ENCODE measurements at places on chromosomes 2 and 18.
A peak's percentile ranks its signal among the peaks of the same experiment; 100 is the strongest.

- DNase-seq, result no peak
These were observed 33.7 kb upstream of the KYNU start for GRCh38 chr2:142843731-142844130.

GRCh38 chr2:12430407-12431133 lies 286.2 kb upstream of the TRIB2 start:
- peak; percentile 52 for DNase-seq

- no peak for DNase-seq
These were observed 73.1 kb upstream of the NXPH2 start for GRCh38 chr2:138853296-138853695.

GRCh38 chr2:46923041-46923528 lies 7.5 kb upstream of the MCFD2 start:
- no peak for DNase-seq

DNA sequence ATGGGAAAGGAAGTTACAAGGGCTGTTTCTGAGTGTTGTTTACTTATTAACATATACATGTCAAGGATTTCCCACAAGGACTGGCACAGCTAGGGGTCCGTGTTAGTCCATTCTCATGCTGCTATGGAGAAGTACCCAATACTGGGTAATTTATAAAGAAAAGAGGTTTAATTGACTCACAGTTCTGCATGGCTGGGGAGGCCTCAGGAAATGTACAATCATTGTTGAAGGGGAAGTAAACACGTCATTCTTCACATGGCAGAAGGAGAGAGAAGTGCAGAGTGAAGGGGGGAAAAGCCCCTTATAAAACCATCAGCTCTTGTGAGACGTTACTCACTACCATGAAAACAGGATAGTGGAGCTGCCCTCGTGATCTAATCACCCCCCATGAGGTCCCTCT lies 128.9 kb upstream of the CELF4 start:
- no peak for DNase-seq

DNA sequence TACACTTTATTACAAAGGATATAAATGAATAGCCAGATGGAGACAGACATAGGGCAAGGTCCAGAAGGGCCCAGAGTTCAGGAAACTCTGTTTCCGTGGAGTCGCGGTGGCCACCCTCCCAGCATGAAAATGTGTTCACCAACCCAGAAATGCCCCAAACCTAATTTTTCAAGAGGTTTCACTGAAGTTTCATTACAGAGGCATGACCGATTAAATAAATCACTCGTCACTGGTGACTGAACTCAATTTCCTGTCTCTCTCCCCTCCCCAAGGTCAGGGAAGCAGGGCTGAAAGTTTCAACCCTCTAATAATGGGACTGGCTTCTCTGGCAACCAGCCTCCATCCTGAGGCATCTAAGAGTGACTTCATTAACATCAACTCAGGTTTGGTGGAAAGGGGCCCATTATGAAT lies 22.4 kb downstream of the USP40 start:
- no peak for DNase-seq

DNA sequence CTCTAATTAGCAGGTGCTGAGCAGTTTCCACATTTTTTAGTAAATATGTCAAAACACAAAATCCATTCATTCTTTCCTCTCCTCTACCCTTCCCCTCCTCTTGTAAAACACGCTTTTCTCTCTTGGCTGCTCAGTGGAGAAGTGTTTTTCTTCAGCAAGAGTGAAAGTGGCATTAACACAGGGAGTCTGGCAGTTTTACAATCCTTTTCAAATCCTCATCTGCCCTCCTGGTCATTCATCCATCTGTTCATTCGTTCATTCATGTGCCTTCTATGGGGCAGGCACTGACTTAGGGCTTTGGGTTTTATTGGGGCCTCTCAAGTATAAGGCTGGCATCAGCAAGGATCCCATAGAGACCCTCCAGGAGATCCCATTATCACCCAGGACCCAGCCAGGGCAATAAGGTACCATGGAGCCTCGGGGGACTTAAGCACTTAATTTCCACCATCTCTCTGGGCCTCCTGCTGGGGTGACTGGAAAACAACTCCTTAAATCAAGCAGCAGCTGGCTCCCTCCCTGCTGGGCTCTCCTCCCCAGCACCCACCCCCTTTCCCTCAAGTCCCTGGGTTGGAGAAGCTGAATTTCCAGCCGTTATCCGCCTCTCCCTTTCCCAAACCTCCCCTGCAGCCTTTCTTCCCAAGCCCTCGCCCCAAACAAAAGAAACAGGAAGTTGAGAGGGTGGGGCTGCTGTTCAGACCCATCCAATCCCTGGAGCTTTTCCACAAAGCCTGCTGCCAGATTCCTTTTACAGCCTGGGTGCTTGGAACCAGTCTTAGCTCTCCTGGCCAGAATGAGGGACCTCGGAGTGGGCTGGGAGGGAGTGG lies 32.6 kb downstream of the MARCHF4 start:
- no peak for DNase-seq

- no peak for DNase-seq
These were observed 44.7 kb upstream of the PTMA start for GRCh38 chr2:231663458-231664212.

GRCh38 chr18:9760641-9761040 lies 52.5 kb downstream of the RAB31 start:
- no peak for DNase-seq

GRCh38 chr2:161418715-161419637 lies 2.9 kb downstream of the TBR1 start:
- peak; percentile 50 for DNase-seq

DNA sequence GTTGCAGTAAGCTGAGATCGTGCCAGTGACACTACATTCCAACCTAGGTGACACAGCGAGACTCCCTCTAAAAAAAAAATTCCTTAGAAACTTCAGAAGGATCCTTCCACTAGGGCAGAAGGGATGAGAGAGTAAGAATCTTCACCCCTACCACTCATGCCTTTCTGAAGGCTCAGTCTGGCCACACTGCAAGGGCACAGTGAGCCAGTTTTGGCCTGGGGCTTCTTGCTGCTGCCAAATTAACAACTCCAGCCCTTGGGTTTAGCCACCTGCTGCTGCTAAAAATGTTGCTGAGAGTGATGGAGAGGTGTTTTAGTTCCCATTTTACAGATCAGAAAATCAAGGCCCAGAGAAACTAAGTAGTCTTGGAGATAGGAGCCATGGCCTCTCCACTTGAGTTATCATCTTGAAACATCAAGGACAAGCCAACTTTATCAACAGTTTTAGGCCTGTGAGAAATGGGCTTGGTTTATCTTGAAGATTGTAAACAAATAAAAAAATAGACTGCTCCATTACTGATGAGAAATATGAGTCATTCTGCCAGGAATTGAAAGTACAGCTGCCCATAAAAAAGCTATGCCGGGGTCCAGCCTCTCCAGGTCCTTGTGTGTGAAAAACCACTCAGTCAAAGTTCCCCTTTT lies 31.9 kb upstream of the CASP8 start:
- DNase-seq, result no peak

GRCh38 chr2:24877646-24878045 lies 42.4 kb downstream of the ADCY3 start:
- DNase-seq, result peak; percentile 87

GRCh38 chr2:105541189-105542050 lies 142.6 kb upstream of the FHL2 start:
- DNase-seq, result peak; percentile 88

- no peak for DNase-seq
These were observed 183.6 kb downstream of the GBX2 start for GRCh38 chr2:235984552-235984951.

- DNase-seq, result no peak
These were observed 69.6 kb downstream of the MDH1 start for GRCh38 chr2:63658176-63658968.

- DNase-seq, result no peak
These were observed 83.8 kb upstream of the CCDC85A start for GRCh38 chr2:56099963-56100362.

DNA sequence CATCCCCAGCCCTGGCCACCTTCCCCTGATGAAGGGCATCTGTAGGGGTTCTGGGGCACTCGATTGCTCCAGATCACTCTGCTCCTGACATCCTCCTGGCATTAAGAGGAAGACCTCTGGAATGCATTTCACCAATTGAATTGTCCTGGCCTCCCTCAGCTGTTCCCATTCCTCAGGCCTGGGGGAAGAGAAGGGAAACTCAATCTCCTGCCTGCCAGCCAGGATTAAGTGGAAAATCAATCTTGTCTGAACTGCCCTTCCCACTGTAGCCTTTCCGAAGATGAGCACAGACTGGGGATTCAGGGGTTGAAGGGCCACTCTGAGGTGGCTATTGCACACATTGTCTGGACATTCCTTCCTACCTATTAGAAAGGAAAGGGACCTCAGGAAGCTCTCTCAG lies 99.8 kb downstream of the ALK start:
- no peak for DNase-seq

GRCh38 chr2:169673921-169674320 lies 20.3 kb downstream of the CFAP210 start:
- DNase-seq, result no peak

DNA sequence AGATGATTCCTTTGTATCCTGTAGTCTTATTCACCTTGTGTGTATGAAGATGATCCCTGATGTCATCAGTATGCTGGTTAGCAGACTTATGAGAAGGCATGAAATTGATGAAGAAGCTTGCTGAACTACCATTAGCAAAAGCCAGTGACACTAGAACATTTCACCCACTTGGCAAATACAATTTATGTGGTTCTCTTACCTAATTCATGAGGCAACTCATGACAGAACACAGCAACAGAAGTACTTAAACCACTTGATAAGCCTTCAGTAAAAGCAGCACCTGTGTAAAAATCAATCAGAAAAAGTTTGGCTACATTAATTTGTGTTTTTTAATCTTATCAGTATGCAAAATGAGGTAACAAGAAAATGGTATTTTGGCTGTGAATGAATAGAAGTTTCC lies 16.8 kb downstream of the SLC39A6 start:
- no peak for DNase-seq

DNA sequence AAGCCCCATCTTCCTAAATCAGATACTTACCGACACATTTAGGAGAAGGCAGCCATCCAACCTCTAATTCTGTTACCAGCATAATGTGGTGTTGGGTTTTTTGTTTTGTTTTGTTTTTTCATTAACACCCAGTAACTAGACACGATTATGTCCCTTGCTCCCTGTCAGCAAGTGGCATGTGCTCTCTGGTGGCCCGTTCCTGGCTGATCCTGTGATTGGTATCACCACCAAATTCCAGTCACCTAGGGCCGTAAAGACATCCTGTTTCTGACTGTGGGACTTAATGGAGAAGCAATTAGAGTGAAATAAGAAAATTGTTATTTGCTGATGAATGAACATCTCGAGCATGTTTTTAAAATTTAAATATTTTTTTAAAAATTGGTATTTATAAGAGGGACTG lies 5.9 kb upstream of the DLX1 start:
- DNase-seq, result no peak

DNA sequence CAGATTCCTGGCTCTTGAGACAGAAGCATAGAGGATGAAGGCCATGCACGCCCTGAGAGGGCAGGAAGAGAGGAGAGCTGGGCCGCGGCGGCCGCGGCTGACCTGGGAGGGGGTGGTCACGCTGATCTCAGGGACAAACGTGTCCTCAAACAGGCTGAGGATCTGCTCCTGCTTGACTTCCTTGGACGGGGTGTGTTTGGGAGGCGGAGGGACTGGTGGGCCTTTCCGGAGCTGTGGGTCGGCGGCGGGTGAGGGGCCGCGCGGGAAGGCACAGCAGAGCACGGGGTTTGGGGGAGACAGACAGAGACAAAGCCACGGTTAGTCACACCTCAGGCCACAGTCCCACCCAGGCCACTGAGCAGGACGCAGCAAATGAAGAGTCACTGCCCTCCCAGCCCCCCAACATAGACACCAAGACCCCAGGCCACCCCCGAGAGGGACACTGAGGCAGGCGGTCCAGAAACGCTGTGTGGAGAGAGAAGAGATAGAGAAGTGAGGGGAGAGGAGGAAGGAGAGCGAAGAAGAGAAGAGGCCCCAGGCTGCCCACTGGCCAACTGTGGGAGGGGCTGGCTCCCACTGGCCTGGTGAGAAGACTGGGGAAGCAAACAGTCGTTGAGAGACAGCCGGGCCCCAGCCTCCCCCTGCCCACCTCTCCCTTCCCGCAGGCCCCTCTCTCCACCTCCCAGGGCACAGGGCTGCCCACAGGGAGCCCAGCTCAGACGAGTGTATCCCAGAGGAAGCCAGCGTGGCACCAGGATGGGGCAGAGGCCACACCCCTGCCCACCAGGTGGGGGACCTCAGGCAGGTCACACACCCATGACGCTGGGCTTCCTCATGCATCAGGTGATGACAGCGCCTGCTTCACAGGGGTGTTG lies 49.3 kb downstream of the BIN1 start:
- DNase-seq, result no peak

- no peak for DNase-seq
These were observed 191.9 kb upstream of the SALL3 start for GRCh38 chr18:78787751-78788150.

DNA sequence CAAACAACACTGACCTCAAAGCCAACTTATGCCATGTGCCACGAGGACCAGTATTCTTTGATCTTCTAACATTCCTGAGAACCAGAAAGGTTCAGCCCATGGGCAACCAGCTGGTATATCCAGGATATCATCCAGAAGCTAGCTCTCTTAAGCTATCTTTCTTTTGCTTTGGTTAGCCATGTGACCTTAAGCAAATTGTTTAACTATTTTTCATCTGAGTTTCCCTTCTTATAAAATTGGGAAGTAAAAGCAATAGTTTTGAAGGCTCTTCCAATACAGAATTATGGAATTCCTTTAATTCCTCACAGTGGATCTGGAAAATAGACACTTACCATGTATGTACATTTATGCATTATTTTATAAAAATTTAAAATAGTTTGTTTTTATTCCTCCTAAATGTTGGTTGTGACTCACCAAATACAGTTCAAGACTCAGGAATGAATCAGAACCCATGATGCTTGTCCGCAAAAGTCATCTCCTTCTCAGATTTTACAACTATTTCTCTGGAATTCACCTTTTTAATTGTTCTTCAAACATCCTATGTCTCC lies 435.7 kb downstream of the ZEB2 start:
- no peak for DNase-seq

DNA sequence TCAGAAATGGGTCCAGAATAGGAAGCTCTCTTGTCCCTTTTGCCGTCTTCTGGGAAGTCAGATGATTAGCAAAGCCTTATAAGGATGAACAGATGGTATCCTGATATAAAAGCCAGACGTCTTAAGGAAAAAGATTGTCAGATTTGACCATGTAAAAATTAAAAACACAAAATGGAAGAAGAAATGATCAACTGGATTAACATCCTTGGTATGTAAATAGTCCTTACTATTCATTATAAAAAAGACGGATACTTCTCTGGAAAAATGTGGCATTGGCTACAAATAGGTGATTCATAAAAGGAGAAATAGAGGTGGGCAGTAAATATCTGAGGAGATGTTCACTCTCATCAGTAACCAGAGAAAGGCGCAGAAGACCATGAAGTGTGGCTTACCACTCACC lies 33.7 kb upstream of the SCLY start:
- DNase-seq, result no peak
